ENCODE measurements at places on chromosomes 4 and X.

DNA sequence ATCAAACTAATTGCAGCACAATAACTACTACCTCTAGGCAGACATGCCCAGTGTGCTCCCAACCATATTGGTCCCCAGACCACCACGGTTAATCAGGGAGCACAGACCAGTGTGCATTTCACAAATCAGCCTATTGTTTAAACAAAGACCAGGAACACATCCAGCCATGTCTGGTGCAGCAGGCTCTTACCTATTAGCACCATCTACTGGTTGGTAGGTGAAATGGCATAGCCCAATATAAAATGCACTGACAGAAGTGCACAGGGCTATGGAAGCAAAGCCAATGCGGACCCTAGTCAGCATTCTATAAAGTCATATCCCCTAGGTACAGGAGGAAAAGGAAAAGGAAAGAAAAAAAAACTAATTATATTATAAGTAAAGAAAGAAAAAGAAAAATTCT, 15.5 kb upstream of the CYLC1 start:
- DNase-seq, result no peak

DNA sequence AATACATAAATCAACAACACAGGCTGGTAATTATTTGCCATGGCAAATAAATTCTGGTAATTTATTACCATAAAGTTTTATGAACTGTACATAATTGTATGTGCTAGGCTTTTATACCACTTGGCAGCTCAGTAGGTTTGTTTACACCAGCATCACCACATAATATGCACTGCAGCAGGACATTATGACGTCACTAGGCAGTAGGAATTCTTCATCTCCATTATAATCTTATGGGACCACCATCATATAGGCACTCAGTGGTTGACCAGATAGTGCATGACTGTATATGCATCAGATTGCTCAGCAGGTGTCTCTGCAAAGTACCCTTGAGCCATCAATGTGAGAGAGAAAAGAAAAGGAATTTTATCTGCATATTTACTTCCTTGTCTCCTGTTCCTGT, 295.4 kb downstream of the CFAP47 start:
- no peak for DNase-seq

GRCh38 chr4:150255610-150256224, 177.5 kb downstream of the DCLK2 start:
- no peak for DNase-seq

GRCh38 chr4:87589531-87589930, 18.8 kb upstream of the DSPP start:
- DNase-seq, result no peak

DNA sequence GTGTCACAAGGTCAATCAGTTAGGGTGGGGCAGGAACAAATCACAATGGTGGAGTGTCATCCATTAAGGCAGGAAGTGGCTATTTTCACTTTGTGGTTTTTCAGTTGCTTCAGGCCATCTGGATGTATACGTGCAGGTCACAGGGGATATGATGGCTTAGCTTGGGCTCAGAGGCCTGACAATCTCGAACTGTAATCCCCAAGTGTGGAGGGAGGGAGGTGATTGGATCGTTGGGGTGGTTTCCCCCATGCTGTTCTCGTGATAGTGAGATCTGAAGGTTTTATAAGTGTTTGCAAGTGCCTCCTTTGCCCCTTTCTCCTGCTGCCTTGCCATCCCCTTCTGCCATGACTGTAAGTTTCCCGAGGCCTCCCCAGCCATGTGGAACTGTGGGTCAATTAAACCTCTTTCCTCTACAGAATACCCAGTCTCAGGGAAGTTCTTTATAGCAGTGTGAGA, 36.7 kb upstream of the STS start:
- no peak for DNase-seq

- no peak for DNase-seq
Observed at GRCh38 chrX:149199734-149200133, 305.4 kb downstream of the IDS start.

- DNase-seq, result peak; percentile 7
Observed at GRCh38 chr4:149914119-149915115, 98.8 kb upstream of the IQCM start.

DNA sequence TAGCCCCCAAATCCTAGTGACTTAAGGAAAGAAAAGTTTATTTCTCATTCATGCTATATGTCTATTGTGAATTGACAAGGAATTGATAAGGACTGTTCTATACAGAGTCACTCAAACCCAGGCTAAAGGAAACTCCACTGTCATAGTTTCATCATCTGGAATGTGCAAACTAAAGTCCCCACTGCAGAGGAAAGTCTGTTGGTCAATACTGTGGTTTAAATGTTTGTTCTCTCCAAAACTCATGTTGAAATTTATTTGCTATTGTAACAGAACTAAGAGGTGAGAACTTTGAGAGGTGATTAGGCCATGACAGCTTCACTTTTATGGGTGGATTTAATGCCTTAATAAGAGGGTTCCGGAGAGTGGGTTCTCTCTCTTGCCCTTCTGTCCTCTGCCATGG, 149.6 kb downstream of the COX18 start:
- no peak for DNase-seq

GRCh38 chr4:118968005-118968404, 79.4 kb downstream of the SYNPO2 start:
- no peak for DNase-seq

DNA sequence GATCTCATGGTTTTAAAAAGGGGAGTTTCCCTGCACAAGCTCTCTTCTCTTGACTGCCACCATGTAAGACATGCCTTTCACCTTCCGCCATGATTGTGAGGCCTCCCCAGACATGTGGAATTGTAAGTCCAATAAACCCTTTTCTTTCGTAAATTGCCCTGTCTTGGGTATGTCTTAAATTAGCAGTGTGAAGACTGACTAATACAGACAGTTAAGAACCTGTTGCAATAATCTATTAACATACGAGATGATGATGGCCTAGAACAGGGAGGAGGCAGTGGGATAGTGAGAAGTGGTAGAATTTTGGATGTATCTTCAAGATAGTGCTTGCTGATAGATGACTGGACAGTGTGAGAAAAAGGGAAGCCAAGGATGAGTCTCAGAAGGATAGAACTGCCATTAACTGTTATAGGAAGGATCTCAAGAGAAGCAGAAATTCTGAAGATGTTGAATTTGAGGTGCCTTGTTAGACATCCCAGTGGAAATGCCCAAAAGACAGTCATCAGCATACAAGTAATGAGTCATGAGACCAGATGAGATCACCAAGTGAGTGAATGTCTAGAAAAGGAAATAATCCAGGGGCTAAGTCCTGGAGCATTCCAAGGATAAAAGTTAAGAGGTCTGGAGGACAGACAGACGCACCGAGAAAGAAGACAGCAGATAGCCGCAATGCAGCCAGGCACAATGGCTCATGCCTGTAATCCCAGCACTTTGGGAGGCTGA, 38.8 kb upstream of the UGDH start:
- no peak for DNase-seq

DNA sequence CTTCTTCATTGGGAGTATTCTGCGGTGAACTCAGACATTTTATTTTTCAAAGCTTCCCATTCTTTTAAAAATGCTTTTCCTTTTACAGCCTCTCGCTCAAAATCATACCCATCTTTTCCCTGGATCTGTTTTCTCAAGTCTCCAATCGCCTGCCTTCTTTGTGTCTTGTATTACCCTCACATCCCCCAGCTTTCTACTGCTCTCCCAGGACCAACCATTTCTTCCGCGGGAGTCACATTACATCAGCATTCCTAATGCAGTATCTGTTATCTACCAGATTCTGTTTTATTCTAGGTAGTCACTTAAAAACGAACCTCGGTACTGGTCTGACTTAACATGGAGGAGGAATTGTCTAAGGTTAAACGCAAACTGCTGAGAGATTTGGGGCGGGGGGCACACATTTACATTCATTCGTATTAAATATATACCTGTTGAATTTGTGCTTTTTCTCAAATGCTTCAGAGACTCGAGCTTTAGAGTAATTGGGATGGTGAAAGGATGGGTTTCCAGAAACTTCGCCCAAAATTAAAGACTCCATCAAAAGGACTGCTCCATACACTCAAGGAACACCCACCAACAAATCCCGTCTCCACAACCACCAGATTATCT, 493 bp upstream of the UCHL1 start:
- no peak for DNase-seq

DNA sequence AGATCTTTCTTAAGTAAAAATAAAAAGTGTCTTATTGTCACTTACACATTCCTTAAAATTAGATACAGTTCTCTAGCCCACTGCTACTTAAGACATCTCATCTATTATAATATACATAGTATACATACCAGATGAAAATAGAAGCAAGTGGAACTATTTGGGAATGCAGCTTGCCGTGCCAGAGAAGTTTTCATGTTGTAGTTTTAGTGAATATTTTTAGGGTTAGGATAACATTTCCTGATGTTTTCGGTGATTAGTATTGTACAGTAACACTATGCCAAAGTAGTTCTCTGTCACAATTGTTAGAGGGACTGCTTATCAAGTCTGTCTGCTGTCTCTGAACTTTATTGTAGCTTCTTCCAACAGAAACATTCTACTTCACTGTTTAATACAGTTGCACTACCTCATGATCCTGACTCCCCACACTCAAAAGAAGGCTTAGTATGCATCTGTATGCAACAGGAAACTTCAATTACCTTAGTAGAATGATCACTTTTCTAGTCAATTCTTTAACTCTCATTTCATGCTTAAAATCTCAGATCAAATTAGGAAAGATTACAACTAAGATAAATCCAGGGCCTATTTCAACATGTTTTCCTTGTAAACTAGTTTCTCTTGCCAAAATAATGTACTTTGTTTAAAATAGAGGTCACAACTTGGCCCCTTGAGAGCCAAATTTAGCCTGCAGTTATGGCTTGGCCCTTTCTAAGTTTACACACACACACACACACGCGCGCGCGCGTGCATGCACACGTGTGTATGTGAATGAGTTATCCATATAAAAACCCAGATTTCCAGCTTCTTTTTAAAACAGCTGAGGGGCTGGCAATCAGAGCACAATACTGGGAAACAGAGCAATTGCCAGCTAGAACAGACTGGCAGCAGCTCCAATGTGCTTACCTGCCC, 42.3 kb upstream of the SRPX start:
- DNase-seq, result no peak

- no peak for DNase-seq
Observed at GRCh38 chr4:126592088-126592487, 1040.7 kb upstream of the INTU start.

GRCh38 chr4:99879458-99879857, 14.8 kb downstream of the LAMTOR3 start:
- DNase-seq, result no peak

GRCh38 chrX:147901461-147902126, 10.1 kb upstream of the FMR1 start:
- DNase-seq, result no peak

GRCh38 chr4:165443276-165443675, 64.5 kb downstream of the CPE start:
- DNase-seq, result no peak

DNA sequence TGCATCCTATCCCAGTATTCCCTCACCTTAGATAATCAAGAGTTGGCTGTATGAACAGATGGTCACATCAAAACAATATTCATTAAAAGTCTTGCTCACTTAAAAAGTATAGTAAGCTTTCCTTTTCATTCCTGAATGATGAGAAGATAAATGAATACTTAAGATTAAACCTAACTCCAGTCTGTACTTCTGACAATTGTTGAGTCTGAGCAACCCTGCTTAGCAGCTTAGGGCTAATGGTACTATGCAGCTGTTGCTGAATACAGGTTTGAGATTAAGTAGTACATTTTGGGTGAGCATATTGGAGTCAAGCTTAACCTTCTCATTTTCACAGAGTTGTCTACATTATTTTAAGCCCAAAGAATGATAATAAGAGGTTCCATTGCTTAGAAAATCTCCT, 121.7 kb upstream of the ETNPPL start:
- no peak for DNase-seq

DNA sequence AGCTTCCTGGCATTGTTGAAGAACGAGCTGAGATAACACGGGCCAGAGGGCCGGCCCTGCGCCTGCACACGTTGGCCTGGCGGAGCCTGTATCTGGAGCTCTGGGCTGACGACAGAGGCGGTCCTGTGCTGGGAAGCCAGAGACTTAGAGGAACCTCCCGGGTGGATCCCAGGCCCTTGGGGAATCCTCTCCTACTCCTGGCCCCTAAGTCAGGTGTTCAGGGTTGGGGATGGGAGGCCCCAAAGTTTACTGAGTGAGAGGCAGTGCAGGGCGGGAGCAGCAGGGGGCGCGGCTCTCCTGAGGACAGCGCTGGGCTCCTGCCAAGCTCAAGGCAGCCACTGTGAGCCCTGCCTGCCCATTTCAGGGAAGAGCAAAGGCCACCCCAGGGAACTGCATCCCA, 2.5 kb upstream of the HTRA3 start:
- peak; percentile 23 for DNase-seq

- DNase-seq, result no peak
Observed at GRCh38 chrX:9595174-9595573, 130.3 kb downstream of the TBL1X start.

DNA sequence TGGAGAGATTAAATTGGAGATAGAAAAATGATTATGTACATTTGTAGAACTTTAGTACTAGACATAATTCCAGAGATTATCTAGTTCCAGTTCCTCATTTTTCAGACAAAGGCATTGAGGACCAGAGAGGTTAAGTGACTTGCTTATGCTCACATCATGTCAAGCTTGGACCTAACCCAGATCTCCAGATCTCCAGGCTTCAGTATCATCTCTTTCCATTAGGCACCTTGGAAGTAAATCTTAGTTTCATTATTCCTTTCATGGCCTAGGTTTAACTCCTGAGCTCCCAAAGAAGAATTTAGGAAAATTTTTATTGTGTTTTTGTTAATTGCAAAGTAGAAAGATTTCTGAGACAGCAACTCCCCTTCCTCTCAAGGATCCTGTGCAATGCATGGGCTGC, 148.8 kb downstream of the GATB start:
- no peak for DNase-seq

GRCh38 chr4:138959097-138959815, 56.3 kb upstream of the NOCT start:
- no peak for DNase-seq

DNA sequence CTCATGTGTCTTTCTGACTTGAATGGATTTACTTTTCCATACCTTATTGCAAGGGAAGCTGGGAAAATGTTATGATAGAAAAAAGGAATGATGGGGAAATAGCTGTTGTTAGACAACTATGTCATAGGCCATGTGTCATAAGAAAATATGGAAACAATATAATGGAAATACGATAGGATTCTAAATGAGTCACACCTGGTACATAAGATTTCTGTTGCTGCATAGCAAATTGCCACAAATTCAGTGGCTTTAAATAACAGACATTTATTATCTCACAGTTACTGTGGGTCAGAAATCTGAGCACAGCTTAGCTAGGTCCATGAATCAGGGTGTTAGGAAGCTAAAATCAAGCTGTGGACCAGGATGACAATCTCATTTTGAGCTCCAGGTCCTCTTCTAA, 44.6 kb upstream of the ANKRD50 start:
- DNase-seq, result no peak

DNA sequence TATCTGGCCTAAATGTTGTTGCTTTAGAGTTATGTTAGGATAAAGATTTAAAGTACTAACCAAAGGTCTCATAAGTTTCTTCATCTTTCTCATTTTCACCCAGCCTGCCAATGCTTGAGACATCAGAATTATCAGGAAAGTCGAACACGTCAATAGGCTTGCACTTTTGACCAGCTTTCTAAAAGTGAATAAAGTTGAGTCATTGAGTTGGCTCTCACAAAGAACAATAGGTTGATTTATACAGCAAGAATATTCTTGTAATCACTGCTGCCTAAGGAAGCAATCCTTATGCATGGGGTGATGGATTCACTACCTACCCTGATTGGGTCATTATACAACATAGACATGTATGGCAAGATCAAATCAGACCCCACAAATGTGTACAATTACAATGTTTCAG, 5.0 kb downstream of the CENPU start:
- no peak for DNase-seq

All from stimulated activated CD4-positive, alpha-beta T cell treated with anti-CD3 and anti-CD28 coated beads, Interleukin-15, amount 100 ng/mL, for 48 hours (primary cell).